ENCODE measurements at places on chromosomes 7 and 10.

- DNase-seq, result no peak
Observed at GRCh38 chr7:149199234-149199995, 4.1 kb downstream of the ZNF282 start.

- no peak for DNase-seq
Observed at GRCh38 chr10:72080042-72080975, 8.0 kb downstream of the SPOCK2 start.

GRCh38 chr7:155003092-155003375 is at the start of gene PAXIP1:
TSS of gene PAXIP1 (minus strand) at chr7:155003124. CDS start at chr7:155002929, 195 bp downstream.
- DNase-seq, result no peak

GRCh38 chr7:20304366-20304765 is 26.3 kb upstream of the ITGB8 start:
- no peak for DNase-seq

DNA sequence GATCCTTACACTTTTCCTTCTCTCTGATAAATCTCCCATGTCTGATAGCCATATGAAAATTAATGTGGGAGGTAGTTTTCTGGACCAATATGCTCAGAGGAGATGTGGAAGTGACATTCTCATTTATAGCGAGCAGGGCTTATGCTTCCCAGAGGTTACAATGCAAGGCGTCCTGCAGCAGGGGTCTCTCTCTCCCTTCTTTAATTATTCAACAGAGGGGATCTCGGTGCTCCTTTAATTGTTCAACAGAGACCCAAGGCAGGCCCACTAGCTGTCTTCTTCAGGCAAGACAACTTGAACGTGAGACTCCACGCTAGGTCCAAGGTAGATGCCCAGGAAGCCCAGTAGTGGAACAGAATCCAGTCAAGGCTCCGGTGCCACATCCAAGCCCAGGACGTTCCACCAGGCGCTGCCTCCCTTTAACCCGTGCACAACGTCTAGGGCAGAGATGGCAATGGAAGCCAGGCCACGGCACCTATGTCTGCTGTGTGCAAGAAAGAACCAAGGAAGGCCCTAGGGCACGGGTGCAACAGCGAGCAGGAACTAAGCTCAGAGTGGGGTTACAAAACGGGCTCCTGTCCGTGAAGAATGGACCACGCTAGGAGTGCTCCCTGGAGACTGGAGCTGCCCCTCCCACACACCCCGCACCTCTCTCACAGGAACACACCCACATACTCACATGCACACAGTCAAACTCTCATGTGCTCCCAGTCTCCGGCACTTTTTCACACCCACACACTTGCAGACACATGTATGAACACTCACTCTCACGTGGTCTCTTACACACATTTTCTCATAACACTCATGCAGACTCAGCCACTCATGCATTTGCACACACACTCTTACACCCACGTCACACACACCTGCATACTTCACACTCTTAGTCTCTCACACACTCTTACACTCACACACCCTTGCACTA is 230.4 kb downstream of the TNS3 start:
- DNase-seq, result no peak

GRCh38 chr7:38367301-38367890 is 94.0 kb upstream of the TARP start:
- DNase-seq, result no peak

- DNase-seq, result peak; percentile 19
Observed at GRCh38 chr7:30920584-30921539, 9.2 kb downstream of the AQP1 start.

DNA sequence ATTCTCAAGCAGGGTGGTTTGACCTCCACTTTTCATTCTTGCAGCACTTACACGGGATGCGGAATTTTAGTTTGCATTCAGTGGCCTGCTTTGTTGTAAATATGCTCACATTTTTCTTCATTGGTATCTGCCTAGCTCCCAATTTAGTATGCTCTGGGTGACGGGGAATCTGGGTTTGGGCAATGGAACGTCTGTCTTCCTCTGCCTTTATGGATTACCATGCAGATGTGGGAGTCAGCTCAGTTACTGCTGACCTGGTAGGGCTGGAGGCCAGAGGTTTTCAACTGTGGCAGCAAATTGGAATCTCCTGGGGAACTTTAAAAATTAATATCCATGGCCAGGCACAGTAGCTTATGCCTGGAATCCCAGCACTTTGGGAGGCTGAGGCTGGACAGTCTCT is 161.6 kb downstream of the CAMK1D start:
- no peak for DNase-seq

- no peak for DNase-seq
Observed at GRCh38 chr10:76020630-76021029, 589.2 kb downstream of the LRMDA start.

DNA sequence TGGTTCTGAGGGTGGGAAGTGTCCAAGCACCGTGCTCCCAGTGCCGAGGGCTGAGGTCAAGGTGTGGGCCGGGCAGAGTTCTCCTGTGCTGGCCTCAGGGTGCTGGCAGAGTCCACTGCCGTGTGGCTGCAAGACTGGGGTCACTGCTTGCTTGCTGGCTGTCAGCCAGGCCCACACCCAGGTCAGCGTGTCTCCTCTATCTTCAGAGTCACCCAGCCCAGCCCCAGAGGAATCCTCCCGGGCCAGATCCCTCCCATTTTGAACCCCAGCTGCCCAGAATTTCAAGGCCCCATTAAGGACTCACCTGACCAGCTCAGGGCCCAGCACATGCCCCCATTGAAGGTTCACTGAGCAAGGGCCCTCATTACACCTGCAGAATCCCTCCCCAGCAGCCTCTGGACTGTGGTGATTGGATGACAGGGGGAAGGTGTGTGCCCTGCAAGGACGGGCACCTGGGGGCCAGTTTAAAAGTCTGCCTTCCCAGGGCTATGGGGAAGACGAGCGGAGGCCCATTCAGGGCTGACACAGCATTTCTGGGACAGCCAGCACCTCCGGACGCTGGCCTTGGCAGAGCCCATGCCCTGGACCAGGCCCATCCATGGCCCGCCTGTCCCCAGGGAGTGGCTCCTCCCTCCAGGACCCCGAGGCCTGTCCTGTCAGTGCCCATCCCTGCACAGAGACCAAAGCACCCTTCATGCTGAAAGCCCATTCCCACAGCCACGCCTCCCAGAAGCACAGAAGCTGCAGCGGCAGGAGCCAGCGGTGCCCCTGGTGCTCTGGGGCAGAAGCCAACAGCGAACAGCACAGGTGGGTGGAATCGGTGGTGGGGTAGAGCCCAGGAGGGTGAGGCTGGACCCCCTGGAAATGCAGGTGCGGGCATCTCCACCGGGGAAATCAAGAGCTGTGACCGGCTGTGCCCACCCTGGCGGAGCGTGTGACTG is 45.1 kb upstream of the PPP2R2D start:
- peak; percentile 17 for DNase-seq

DNA sequence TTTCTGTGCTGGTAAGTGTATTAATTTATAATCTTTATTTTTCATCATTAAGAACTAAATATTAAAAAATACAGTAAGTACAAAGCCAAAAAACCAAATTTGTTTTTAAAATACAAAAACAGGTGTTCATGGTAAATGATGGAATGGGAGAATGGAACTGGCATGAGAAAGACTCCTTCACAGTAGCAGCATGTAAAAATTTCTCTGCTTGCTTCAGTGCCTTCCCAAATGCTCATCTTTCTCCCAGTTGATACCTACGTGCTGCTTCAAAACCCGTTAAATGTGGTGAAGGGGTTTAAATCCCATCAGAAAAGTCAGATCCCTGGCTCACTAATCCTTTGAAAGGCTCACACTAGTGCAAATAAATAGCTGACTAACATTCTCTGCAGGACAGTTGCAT is 4.2 kb downstream of the RNF133 start:
- no peak for DNase-seq

- no peak for DNase-seq
Observed at GRCh38 chr7:94205529-94205928, 189.2 kb upstream of the COL1A2 start.

Data from H9 (cell line).